ENCODE measurements at places on chromosomes 6 and 20.

DNA sequence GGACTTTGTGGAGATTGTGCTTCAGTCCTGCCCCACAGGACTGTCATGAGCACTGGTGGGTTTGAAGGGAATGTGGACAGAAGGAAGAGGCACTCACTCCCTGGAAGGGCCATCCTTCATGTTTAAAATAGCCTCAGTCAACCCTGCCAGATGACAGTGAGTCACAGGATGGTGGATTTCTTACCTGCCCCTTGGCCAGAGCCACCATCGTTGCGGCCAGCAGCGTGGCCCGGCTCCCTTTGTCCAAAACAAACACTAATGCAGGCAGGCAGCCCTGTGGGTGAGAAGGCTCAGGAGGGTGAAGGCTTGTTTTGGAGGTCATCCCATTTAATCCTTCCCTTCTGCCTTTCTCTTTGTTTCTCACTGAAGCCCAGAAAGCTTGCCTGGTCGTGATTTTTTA lies 422.7 kb downstream of the CD83 start:
- no peak for DNase-seq

DNA sequence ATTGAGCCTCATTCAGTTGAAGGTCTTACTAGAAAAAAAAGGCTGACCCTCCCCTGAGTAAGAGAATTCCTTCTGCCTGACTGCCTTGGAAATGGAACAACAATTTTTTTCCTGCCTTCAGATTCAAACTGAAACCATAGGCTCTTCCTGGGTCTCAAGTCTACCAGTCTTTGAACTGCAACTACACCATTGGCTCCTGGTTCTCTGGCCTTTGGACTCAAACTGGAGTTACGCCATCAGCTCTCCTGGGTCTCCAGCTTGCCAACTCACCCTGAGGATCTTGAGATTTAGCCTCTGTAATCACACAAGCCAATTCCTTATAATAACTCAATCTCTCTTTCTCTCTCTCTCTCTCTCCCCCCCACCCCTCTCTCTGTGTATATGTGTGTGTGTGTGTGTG lies 36.0 kb upstream of the SNX9 start:
- DNase-seq, result no peak

- no peak for DNase-seq
Observed at GRCh38 chr6:87376643-87377042, 31.1 kb upstream of the CFAP206 start.

DNA sequence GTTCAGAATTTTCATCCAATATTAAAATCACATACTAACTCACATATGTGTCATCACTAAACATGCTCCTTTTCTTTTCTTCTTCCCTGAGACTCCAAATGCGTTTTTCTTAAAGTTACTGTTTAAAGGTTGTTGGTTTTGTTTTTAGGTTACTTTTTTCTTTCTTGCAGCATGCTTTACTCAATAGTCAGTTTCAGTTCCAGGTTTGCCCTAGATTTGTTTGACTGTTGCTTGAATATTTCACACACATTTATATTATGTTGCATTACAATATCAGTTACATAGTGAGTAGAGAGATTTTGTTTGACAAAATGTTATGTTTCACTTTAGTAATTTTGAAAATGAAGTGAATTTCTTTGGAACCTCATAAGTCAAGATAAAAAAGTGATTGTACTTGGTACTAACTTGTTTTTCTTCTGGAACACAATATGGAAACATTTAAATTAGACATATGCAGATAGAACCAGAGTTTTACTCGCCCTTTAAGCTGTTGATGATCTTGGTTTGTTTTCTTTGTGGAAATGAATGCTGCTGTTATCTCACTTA lies 27.3 kb downstream of the FNDC1 start:
- no peak for DNase-seq

- no peak for DNase-seq
Observed at GRCh38 chr6:159461998-159462397, 231.0 kb downstream of the SOD2 start.

DNA sequence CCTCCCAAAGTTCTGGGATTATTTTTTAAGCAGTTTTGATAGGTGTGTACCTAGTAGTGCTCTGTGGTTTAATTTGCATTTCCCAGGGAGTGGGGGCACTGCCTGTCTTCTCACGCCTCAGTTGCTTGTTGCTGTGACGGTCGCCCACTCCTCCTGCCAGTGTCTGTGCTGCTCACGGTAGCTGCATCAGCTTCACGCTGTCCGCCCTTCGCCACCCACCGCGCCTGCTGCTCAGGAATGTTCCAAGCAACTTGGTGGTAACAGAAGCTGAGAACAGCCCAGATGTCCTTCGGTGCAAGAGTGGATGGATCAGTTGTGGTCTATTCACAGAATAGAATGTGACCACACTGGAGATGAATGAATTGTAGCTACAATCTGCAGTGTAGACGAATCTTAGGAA lies 22.9 kb downstream of the DNAJC5 start:
- no peak for DNase-seq

DNA sequence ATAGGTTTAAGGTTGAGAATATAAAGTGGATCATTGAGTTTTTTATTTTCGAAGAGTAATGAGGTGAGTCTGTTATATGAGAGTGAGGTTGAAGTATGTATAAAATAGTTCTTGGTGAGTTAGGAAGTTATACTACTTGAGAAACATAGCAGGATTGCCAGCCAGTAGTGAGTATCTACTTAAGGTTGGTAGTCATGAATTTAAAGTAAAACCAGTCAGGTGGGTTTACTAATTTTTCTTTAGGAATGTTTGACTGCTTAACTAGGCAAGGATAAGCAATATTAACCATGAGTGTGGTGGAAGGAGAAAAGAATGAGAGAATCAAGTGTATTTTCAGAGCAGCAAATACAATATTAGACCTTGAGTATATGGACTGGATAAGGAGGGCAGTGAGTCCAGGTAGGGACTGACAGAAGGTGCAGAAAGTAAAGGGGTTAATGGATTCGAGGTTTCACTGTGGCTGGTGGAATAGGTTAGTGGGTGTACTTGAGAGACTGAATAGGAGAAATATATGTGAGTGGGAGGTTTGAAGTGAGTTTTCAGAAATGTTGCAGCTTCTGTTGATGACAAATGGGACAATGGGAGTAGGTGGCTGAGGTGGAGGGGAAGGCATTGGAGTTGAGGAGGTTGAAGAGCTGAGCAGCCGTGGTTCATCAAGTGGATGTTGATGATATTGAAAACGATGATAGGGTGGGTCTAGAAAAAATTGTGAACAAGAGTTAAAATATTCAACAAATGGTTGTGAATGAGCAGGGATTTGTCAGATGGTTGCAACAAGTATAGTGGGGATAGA lies 232.5 kb upstream of the ASCC3 start:
- no peak for DNase-seq

GRCh38 chr20:18767676-18768075 lies 45.9 kb upstream of the SCP2D1 start:
- no peak for DNase-seq
